Hepatocyte (in vitro differentiated cells): ENCODE measurements at places on chromosomes 3 and 15. TPM values are rescaled to one million over a fixed set of nuclear protein-coding genes. Genes with fewer than 3 reads are reported as not detected.

DNA sequence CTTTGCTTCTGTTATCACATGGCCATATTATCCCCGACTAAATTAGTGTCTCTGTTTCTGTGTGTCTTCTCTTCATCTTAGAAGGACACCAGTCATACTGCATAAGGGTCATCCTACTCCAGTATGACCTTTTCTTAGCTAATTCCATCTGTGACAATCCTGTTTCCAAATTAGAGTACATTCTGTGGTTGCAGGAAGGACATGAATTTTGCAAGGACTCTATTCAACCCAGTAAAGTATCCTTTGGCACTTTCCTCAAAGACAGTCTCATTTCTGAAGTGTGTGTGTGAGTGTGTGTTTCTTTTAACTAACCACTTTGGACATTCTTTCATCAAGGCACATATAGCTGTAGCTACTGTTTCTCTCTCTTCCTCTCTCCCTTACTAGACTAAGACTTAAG, 15.2 kb upstream of the MME start:
- DNase-seq = no peak

- DNase-seq = peak; percentile 77
Measured at GRCh38 chr3:99172736-99173657, 271.5 kb upstream of the DCBLD2 start.

- DNase-seq = no peak
Measured at GRCh38 chr3:164640591-164640990, 437.7 kb downstream of the SI start.

- DNase-seq = peak; percentile 11
Measured at GRCh38 chr15:37877851-37878741, 56.3 kb upstream of the TMCO5A start.

DNA sequence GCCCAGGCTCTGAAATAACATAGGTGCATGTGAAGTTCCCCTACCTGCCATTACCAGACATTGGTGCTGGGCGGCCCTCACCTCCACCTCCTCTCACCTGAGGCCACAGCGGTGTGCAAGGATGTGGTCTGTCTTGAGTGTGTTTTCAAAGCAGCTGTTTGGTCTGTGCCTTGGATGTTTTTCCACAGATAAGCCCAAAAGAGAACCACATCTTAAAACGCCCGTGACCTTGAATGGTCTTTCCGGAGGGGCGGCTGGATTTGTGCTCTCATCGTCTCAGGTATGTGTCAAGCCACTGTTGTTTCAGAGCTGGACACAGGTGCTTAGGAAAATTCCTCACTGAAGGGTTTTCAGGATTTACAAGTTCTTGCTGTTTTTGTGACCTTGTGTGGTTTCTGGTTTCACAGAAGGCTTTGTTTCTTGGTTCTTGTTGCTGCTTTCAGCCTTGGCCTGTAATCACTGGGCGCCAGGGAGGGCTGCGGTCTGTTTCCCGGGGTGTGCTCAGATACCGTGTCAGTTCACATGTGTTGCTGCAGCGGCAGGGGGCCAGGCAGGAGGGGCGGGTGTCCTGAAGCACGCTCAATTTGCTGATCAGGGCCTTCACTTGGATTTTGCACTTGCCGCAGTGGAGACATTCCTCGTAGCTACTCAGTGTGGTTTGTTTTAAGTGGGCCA, 128.4 kb downstream of the IGF1R start:
- peak; percentile 60 for DNase-seq

- no peak for DNase-seq
Measured at GRCh38 chr3:16927485-16927884, 42.7 kb downstream of the PLCL2 start.

GRCh38 chr3:64943866-64944265, 256.1 kb upstream of the ADAMTS9 start:
- no peak for DNase-seq

DNA sequence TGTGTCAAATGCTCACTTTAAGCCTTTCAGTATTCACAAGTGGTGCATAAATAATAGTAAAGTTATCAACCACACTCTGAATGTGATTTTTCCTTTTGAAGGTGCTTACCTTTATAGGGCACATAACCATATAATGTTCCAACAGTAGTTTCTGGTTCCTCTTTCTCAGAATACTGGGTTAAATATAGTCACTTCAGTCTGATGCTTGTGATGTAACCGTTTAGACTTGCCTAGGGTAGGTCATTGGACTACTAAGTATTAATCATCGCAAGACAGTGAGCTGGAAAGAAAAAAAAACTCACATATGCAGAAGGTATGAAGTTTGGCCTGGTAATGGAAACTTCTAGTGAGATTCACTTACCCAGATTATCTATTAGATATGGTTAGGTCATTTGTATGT, 1.9 kb downstream of the KBTBD8 start:
- no peak for DNase-seq

DNA sequence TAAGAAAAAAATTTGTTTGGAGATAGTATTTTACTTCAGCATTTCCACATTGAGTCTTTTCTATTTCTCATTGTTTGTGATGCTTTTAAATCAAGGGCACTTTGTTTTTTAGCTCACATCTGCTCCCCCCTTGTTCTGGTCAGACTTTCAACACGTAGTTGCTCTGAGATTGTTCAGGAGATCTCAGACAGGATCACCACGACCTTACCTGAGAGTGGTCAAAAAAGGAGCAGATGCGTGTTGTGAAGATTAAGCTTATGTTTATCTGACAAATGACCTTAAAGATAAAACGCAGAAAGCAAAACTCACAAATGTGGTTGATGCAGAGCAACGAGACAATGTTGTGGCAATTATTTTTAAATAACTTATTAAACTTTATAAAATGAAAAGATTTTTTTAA, 298.3 kb downstream of the ROBO2 start:
- DNase-seq = no peak

DNA sequence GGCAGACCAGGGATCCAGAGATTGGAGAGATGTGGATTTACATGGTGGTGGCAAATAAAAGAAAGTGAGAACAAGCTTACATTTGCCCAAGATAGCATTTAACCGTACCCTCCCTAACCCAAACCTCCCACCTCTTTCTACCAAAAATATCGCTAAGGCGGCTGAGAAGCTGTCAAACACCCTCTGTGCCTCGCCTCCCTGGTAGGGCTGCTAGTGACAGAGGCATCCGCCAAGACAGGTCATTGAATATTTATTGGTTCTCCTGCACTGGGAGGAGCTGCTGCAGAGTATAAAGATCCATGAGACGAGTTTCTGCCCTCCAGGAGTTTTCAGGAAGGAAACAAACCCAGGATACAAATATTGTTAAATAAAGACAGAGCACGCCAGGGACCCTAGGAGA, 107.3 kb upstream of the TMC3 start:
- no peak for DNase-seq

DNA sequence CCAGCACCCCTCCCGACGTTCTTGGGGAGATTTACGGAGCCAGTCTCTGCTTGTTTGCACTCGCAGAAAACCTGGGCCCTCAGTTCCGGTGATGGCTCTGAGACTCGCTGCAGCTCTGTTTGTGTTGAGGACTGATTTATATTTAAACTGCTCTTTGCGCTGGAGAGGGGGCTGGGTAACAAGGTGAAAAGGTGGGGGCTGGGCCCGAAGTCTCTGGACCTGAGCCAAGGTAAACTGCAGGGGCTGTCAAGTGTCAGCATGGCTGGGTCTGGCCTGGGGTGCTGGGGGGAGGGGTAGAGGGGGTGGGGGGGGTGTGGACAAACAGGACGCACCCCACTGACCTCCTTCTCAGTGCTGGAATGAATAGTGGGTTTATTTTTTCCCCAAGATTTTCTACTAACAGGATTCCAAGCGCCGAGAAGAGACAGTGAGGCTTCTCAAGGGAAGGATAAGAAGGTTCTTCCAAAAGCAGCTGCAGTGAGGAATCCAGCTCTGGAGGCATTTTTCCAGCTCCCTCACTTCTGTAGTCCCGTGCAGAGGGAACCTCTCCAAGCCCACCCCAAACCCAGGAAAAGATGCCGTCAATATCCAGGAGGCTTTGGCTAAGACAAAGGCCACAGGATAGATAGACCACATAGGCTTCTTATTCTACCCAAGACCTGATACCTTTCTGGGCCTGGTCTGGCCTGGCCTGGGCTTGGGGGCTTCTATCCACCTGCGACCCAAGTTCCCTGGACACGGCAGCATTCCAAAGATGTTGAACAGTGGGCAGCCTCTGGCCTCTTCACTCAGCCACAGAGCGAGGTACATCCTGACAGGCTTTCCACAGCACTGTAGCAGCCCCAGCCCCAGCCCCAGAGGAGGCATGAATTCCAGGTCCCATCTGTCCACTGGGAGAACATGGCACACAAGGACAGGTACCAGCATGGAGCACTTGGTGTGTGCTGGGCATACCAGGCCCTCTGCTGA, 938 bp upstream of the SLCO2A1 start:
- peak; percentile 69 for DNase-seq

DNA sequence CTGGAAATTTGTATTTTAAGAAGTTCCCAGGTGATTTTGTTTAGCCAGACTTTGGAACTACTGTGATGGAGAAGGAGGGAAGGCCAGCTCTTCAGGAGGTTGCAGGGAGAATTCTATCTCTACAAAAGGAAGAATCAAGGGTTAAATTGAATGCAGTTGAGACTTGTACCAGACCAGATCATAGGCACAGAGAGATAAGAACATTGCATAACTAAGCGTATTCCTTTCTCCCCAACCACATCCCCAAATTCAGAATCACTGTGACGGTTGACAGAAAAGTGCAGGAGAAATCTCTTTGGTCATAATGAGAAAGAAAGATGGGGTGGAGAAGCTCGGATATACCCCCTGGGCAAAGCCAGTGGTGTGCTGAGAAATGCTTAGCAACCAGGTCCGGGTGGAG, 7.2 kb downstream of the PLD1 start:
- no peak for DNase-seq

DNA sequence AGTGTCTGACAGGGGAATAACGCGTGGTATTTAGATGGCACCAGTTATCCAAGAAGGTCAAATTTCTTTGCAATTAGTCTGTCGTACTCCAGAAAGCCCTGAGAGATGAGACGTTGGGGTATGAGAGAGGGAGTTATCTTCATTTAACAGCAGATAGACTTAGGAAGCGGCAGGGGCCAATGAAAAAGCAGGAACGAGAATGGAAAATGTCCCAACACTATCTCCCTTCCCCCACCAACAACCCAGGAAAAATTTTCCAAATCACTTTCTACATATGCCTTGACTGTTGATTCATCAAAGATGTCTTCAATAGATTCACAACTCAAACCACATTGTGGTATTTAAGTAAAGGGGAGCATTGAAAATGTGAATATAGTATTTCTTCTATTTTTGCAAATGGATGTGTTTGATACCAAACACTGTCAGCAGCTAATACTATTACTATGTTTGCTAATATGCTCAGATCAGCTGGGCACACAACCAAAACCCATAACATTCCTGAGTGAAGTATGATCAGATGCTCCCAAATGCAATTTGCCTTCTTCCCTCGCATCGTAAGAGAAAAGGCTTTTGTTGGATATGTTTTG, 13.3 kb upstream of the GREM1 start:
- no peak for DNase-seq

DNA sequence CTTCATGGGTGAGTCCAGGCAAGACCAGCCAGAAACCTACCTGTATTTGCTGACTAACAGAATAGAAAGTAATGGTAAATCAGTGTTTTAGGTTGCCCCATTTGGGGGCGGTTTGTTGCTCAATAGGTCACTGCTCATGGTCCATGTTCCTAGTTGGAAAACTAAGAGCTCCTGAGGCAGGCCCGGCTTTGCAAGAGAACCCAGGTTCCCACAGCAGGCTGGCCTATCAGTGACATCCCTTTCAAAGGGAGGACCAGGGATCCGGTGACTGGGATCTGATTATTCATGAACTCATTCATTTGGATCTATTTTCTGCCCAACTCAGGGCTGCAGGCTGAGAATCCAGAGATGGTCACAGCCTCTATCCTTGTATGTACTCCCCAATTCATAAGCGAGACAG, 163.9 kb downstream of the WNT7A start:
- DNase-seq = no peak

GRCh38 chr3:46887980-46888494, 10.5 kb downstream of the PTH1R start:
- DNase-seq = no peak

DNA sequence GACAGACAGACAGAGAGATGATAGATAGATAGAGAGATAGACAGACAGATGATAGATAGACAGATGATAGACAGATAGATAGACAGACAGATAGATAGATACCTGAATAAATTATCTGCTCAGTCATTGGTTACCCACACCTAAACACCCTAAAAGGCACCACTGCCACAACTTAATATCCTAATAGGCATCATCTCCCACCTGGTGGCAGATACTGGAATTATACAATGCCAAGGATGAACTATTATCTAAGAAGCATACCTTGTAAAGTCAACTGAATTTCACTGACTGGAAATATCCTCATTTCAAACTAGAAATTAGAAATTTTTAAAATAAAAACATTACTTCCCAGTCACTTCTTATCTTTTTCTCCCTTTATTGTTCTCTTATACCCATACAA, 19.4 kb upstream of the ATP8B4 start:
- no peak for DNase-seq

DNA sequence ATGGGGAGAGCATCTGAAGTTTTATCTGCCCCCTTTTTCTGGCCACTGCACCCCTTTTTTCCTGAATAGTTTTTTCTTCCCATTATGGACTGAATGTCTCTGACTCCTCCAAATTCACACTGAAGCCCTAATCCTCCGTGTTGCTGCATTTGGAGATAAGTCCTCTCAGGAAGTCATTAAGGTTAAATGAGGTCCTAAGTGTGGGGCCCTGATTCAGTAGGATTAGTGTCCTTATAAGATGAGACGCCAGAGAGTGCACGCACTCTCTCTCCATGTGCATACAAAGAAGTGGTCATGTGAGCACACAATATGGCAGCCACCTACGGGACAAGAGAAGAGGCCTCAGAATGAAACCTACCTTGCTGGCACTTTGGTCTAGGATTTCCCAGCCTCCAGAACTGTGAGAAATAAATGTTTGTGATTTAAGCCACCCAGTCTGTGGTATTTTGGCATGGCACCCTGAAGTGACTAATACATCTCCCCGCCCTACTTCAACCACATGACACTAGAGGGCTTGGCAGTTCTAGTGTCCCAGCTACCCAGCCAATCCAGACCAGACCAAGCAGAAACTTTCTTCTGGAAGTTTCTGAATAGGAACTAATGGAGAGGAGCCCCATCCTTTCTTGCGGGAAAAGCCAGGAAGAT, 191.3 kb downstream of the PDE8A start:
- no peak for DNase-seq

DNA sequence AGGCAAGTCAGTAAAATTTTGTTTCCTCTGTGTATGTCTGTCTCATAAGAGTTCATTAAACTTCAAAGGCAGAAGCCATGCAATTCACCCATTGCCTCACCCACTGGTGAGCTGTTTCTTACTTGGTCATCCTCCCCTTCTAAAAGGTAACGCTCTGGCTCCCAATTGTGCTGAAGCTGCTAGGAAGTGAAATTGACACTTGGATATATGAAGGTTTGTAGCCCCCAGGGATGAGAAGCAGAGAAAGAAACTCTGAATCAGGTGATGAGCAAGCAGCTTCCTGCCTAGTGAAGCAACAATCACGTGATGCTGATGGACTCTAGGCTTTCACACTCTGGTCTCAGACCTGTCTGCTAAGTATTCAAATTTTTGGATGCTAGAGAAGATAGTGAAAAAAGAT, 70.7 kb downstream of the CD200R1L start:
- DNase-seq = peak; percentile 26

HCLS1 gene
- 1.3 TPM in 2 replicates for total RNA-seq

ECE2 gene
- total RNA-seq = not detected in 2 replicates

LTK gene
- total RNA-seq = 0.83 and 1.6 TPM in 2 replicates

SHC4 gene
- total RNA-seq = 1.00 and 1.2 TPM in 2 replicates

KCNMB3 gene
- total RNA-seq = 2.2 and 2.6 TPM in 2 replicates

BMF gene
- 33.9 and 41.8 TPM in 2 replicates for total RNA-seq
